ENCODE measurements at places on chromosomes 4 and X.
A peak's percentile ranks its signal among the peaks of the same experiment; 100 is the strongest.

GRCh38 chr4:109211671-109212070 is 90.8 kb downstream of the COL25A1 start:
- no peak for DNase-seq

DNA sequence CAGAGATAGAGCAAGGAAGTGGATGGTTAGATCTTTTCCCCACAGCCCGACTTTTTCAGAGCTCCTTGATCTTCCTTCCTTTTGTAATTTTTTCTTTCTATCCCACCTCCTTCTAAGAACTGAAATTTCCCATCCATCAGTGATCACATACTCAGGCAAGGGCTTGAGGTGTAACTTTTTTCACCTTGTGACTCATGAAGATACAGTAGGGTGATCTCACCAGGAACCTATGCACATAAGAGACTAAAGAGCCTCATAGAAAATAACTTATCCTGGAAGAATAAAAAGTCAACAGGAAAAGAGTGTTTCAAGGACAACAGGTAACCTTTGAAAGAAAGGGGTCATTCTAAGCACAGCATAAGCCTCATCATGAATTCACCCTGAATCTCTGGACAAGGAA is 131.2 kb upstream of the HCCS start:
- no peak for DNase-seq

GRCh38 chrX:133579631-133580030 is 164.3 kb upstream of the GPC4 start:
- DNase-seq: no peak

- DNase-seq: no peak
Observed at GRCh38 chr4:125382995-125383394, 68.2 kb downstream of the FAT4 start.

DNA sequence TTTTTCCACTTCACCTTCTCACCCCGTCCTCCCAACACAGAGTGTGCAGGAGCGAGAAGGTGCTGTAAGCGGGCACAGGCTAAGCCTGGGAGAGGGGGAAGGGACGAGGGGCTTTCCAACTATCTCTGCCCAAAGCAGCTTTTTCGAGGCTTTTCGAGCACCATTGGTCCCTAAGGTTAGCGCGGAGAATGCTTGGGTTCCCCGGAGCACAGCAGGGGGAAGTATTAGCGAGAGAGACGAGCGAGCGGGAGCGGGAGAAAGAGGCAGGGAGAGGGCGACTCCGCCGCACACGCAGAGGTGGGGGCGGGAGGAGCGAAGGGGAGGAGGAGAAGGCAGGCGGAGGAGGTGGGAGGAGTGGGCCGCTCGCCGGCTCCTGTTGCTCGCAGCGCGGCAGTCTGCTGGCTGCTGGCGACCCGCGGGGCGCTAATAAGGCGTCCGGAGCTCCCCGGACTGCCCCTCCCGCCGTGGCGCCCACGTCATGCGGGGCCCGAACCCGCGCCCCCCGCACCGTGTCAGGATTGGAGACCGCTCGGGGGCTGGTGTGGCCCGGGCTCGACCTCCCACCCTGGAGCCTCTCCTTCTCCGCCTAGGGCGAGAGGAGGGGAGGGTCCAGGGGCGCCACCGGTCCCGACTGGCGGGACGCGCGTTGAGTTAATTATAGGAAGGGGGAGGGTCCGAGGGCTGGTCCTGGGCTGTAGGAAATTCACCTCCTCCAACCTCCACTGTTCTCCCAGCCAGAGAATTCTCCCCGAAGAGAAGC is at the start of gene ADAMTS3:
Gene ADAMTS3 (minus strand): TSS at position 263 of the 760 bp plus-strand sequence. CDS start 459 bp downstream, outside the sequence.
- no peak for DNase-seq

DNA sequence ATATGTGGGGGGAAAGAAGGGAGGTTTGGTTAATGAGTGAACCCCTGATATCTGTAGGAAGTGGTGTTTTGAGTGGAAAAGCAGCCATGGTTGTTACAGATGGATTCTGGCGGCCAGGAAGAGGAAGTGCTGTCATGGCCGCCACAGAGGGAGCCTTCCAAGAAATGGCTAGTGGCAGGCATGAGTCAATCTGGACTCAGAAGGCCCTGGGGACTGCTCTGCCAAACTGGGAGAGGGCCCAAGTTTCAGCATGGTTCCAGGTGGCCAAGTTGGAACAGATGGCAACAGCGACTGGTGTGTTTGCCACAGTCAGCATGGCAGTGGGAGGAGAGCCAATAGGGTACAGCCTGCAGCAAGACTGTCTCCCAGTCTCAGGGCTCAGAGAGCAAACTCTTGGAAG is 32.5 kb downstream of the ETDB start:
- no peak for DNase-seq

DNA sequence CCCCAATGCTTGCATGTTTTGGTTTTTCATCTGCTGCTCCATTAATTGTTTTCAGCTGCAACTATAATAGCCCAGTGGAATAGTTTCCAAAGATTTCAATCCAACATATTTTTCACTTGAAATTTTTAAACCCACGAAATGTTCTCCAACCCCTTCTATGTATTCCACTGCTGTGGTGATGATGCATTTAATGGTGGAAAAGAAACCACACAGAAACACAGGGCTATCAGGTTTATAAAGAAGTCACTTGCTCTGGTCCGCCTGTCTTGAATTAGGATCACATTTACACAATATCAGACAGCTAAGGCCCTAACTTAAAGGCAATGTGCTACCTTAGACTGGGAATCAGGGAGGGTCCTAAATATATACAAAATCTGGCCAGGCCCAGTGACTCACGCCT is 35.0 kb downstream of the OPHN1 start:
- DNase-seq: no peak

DNA sequence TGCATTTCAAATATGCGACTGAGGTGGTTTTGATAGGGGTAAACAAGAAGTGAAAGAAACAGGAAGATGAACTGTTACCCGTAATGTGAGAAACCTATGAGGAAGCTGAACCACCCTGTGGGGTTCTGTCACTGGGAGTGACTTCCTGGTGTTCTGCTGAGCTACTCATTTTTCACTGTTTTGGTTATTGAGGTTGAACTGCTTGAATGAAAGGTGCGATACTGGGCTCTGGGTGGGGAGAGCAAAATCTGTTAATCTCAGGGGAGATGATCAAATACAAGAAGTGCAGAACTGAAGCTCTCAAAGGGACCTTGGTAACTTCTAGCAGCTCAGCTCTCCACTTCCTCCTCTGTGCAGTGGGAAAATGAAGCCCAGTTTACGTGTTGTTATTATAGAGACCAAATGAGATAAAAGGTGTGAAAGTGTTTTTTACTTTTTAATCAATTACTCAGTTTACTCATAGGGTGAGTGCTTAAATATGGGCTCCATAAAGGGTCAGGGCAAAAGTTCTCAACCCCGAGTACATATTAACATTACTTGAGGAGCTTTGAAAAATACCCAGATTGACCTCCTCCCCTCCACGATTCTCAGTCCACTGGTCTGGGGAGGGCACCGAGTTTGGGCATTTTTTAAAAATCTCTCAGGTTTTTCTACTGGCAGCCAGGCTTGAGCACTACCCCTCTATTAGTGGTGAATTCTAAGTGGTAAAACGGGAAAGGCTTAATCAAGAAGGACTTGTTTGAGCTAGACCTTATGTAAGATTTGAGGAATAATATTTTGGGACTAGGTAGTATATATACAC is 66.7 kb downstream of the COQ2 start:
- peak; percentile 22 for DNase-seq

DNA sequence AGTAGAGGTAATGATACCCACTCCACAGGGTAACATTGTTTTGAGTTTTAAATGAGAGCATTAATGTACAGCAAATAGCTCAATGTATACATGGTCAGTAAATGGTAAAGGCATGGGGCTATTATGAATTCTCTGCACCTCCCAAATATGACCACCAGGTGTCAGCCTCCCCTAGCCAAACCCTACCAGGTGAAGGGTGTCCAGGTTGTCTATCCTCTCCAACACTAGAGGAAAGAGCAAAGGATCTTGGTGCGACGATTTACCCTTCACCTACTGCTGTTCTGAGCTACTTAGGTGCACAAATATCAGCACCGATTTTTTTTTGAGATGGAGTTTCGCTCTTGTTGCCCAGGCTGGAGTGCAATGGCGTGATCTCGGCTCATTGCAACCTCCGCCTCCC is 26.5 kb upstream of the XIAP start:
- peak; percentile 29 for DNase-seq

GRCh38 chr4:146349306-146349705 is 135.0 kb downstream of the REELD1 start:
- no peak for DNase-seq

DNA sequence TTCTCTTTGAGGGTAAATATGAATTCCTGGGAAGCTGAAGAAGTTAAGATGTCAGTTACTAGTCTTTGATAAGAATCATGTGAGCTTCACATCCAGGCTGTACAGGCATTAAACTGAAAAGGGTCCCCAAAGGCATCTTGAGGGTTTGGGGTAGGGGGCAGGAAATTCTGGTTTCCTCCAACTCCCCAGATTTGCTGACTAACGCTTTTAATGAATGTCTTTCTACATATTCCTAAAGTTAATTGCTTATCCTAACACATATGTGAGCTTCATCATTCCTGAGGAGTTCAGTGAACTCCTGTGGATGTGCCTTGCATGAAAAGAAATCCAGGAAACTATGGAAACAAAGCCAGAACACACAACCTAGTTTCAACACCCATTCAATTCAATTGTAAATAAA is 73.8 kb upstream of the GAB1 start:
- no peak for DNase-seq

- no peak for DNase-seq
Observed at GRCh38 chr4:17055788-17056187, 157.3 kb upstream of the LDB2 start.

- no peak for DNase-seq
Observed at GRCh38 chr4:181504924-181505323, 738.3 kb upstream of the TENM3 start.

DNA sequence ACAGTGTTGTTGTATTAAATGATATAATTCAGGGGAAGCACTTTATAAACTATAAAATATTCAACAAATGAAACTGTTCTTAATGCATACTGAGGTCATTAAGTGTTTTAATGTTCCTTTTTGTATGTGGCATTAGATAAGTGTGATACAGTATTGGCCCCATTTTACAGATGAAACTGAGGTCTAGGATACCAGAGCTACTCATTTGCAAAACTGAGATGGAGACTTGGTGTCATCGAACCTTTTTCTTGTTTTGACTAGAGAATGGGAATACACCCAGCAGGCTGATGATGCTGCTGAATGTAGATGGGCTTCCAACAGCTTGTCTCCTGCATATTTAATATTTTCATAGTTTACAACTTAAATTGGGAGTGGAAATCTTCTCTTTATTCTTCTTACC is 34.6 kb downstream of the TAF1 start:
- DNase-seq: no peak

GRCh38 chrX:30190426-30190825 is 24.9 kb upstream of the MAGEB2 start:
- DNase-seq: no peak

DNA sequence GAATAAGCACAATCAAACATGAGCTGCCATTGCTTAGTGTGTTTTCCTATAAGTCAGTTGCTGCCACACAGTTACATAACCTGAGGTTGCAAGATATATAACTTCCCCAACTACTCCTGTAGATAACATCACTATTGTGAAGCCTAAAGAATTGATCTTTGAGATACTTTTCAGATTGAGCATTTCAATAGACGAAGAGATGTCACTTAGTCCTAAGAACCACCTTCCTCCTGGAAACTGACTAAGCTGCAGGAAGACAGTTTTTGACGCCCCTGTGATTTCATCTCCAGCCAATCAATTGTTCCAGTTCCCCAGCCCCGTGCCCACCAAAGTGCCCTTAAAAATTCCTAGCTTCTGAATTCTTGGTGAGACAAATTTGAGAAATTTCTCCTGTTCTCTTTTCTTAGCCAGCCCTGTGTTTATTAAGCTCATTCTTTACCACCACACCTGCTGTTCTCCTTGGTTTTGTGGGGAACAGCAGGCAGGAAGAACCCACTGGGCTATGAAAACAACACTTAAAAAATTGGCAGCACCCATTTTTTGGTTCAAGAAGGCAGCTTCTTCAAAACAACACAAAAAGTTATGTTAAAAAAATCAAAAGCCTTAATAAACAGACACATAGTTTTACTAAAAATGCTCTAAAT is 317.1 kb upstream of the PABPC4L start:
- DNase-seq: no peak

DNA sequence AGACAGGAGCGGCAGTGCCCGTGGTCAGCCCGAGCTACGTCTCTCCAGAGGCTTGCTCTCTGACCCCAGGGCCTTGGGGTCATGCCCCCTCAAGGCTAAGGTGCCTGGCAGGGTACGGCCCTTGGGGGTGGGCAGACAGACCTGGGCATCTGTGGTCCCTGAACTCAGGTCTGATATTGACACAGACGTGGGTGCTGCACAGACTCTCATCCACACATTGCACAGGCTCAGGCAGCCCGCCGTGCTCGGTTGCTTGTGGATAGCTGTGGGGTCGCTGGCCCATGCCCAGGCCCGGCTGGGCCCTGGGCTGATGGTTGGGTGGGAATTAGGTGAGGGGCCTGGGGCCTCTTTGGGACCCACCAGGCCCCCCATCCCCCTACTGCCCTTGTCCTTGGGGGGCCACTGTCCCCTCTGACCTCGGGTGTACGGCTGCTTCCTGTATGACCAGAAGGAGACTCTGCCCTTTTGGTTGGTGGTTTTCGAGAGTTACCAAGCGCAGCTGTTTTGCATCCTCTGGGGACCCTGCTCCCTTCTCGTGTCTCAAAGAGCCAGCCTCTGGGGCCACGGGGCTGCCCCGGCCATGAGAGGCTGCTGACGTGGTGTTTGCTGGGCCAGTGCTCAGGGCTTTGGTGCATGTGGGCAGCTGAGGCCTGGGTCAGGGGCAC is 10.1 kb downstream of the FGFRL1 start:
- DNase-seq: no peak

DNA sequence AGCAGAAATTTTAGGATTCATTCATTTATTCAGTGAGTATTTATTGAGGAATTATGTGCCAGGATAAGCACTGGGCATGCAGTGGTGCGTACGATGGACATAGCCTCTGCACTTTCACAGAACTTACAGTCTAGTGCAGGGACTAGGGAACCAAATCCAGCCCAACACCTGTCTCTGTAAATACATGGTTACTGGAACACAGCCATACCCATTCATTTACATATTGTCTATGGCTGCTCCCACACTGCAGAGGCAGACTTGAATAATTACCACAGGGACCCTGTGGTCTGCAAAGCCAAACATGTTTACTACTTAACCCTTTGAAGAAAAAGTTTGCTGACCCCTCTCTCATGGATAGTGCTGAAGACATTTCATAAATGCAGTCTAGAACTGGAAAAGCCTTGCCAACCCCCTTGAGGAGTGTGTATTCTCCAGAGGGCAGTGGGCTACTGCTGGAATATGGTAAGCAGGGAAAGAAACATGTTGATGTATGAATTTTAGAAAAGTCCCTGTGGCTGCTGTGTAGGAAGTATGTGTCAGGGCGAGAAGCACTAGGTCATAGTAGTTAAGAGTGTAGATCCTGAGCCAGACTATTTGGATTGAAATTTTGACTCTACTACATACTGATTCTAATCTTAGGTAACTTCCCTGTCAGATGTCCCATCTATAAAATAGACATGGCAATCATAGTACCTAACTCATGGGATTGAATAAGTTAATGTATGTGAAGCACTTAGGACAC is 75.5 kb downstream of the GALNT7 start:
- no peak for DNase-seq

DNA sequence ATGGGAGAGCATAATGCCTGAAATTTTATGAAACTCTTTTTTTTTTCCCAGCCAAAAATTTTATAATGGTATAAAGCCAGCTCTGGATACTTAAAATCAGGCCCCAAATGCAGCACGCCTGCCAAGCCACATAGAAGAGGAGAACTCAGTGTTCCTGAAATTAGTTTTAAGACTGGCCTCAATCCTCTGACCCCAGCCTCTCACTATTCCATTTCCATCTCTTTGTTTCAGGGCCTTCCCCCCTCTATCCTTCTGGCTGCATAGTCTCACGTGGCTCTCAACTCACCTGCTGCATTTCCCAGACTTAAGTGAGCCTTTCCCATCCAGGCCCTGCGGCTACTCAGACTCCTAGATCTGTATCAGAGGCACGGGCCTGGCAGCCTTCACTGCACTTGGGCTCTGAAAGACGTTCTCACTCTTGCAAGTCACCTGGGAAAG is 5.2 kb upstream of the CBR4 start:
- no peak for DNase-seq
